Uterus (tissue), 4 donors: ENCODE measurements at places on chromosomes 6 and 20. TPM values are rescaled to one million over a fixed set of nuclear protein-coding genes. Genes with fewer than 3 reads are reported as not detected.

DNA sequence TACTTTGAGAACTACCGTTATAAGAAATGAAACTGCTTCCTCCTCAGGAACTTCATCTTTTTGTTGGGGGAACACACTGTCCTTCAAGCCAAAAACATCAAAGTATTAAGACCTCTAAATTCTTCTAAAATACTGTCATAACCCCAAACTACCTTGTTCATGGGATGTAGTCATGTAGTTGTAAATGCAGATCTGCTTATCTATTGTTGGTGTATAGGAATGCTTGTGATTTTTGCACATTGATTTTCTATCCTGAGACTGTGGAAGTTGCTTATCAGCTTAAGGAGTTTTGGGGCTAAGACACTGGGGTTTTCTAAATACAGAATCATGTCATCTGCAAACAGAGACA, 282.9 kb upstream of the RUNX2 start:
- DNase-seq, result no peak

RAD21L1 gene
- total RNA-seq, result not detected

GRCh38 chr6:140548366-140548765, 1173.9 kb upstream of the CITED2 start:
- DNase-seq, result no peak

DNA sequence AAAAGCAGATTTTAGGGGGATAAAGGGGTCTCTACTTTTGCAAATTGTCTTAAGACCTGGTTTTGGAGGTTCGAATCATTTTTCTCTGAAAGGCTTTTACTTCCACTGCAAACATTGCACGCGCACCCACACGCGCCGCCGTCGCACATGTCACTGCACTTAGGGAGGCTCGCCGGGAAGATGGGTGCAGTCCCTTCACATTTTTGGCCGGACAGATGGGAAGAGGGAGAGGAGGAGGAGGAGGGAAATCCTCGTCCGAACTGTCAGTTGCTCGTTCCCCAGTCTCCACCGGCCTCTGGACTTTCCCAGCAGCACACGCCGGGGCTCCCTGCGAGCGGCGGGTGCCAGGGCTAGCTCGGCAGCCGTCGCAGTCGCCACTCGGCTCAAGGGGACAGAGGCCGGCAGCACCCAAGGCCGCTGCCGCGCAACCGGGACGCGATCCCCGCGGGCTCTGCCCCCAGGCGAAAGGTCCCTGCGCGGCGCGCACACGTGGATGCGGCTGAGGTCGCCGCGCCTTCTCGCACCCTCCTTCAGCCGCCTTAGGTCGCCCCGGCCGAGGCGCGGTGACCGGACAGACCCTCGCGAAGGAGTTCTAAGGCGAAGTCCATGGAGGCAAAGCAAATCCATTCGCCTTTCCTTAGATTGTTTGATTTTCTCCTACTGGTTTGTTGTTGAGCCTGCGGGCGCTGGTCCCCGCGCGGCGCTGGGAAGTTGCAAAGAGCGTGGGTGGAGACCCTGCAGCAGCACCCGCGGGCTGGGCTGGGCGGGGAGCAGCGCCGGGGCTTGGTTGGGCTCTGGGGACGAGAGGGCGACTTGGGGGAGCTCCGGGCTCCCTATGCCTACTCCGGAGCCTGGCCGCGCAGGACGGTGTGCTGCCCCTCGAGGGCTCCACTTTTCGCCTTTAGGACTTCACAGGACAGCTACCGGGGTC, 1.2 kb downstream of the MYB start:
- peak; percentile 13 for DNase-seq

TNXB gene
- total RNA-seq, result 167 TPM

DNA sequence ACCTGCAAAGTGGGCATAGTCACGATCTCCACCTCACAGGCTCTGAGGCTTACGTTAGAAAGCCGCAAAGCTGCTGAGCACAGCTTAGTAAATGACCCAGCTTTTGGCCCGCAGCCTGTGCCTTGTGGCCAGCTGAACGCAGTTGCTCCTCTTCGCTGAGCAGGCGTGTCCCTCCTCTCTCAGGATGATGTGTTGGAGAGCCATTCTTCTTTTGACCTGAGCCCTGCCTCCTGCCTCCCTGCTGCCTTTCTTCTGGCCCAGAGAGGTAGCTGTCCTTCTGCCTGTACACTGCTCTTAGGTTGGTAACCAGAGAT, 47.6 kb upstream of the MYL9 start:
- DNase-seq, result peak; percentile 74

DNA sequence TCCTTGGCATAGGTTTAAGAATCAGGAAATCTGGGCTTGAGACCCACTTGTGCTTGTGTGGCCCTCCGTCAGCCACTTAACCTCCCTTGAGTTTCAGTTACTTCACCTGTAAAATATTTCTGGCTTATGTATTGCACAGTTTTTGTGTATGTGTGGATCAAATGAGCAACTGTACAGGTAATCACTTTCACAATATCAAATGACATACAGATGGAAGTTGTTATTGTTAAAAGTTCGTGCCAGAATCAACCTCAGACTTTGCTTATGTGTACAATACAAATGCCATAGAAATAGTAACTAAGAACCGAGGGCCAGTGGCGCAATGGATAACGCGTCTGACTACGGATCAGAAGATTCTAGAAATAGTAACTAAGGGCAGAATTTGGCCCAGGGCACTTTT, 65.6 kb upstream of the KIF13A start:
- DNase-seq, result no peak

- no peak for DNase-seq
Observed at GRCh38 chr6:130843575-130844320, 16.5 kb downstream of the SMLR1 start.

- DNase-seq, result no peak
Observed at GRCh38 chr6:126620719-126621118, 280.8 kb downstream of the CENPW start.

FRK gene
- total RNA-seq, result 1.8 TPM

TMEM200A gene
- 20.9 TPM for total RNA-seq

PAK1IP1 gene
- total RNA-seq, result 14.3 TPM

GRCh38 chr6:144647406-144647964, 362.4 kb downstream of the UTRN start:
- DNase-seq, result no peak

LHFPL5 gene
- total RNA-seq, result not detected

GRCh38 chr20:2946988-2947961, 74.0 kb downstream of the PTPRA start:
- DNase-seq, result no peak

MAP7 gene
- total RNA-seq, result 0.91 TPM

DPPA5 gene
- not detected for total RNA-seq

DNA sequence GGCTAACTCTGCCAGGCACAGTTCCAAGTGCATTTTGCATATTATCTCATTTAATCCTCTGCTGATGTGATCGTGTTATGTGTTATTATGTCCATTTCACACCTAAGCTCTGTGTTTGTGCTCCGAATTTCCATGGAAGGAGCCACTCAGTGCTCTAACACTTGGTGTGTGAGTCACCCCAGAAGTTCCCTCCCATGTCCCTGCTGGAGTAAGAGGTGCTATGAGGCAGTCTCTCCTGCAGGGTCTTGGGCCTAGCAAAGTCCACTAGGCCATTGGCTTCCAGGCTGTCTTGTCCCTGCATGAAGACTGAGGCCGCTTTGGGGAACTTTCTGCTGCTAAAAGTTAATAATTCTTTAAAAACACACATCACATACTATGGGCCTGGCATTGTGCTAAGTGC, 405.9 kb upstream of the SULF2 start:
- DNase-seq, result no peak

- DNase-seq, result no peak
Observed at GRCh38 chr20:11178946-11179654, 505.3 kb upstream of the JAG1 start.

DNA sequence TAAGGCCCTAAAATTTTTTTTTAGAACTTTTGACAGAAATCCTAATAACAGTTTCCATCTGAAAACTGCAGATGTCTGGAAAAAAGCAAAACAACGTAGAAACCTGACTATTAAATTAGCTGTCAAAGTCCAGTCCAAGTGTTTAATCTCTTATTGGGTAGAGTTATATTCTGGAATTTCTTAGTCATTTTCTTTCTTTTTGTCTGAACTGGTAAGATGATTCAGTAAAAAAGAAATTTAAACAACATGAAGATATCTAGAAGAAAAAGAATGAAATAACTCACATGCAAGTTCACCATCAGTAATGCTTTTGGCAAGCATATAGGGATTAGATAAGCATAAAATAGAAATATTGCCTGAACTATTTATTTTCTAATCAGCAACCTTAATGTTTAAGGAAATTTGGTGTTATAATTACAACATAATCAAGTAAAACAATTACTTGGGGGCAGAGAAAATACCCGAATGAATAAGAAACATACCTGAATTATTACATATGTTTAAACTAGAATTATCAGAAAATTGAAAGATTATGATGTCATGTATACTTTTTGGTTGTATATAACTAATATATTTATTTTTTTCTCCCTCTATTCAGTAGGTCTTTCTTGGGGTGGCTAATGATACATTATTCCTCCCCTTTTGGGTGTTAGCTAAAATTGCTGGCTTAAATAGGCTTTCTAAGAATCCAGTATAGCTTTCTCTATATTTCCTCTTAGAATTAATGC, 51.1 kb downstream of the FAM83B start:
- no peak for DNase-seq

EYA2 gene
- total RNA-seq, result 2.0 TPM

DNA sequence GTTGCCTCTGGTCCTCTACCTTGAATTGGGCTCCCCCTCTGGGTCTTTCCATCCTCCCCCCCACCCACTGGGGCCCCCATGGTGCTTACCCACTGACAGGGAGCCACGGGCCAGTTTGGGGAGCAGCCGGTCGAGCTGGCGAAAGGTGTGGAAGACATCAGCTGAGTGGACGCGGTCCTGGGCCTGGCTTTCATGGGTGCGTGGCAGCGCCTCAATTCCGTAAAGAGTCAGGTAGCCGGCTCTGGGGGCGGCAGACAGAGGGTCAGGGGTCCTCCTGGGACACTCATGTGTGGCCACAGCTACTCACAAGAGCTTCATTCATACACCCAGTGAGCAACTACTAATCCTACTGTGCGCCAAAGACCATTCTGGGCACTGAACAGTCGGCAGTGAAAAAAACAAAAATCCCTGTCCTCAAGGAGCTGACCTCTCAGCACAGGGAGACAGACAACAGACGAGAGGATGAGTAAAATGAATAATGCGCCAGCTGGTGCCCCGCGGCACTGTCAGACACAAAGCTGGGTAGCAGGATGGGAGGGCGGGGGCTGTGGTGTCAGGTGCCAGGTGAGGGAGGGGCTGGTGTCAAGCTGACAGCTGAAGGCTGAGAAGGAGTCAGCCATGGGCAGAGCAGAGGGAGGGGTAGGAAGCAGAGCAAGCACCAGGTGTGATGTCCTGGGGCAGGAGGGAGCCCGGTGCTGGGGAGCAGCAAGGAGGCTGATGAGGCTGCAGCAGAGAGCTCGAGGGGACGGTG, 28.3 kb downstream of the PTGIS start:
- DNase-seq, result no peak

DNA sequence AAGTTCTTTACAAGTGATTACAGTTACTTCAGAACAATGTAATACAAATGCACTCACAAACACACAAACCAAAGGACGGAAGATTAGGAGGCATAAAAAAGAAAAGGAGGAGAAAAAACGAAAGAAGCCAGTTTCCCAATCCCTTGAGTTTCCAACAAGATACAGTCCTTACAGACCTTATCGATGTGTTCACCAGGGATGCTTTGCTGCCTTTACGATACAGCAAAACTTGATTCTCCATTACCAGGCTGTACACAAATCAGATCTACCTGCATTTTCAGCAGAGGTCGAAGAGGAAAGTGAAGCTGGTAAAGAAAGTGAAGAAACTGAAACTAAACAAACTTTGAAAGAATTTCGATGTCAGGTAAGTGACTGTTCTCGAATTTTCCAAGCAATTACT, 62.6 kb upstream of the SMIM8 start:
- no peak for DNase-seq

DNA sequence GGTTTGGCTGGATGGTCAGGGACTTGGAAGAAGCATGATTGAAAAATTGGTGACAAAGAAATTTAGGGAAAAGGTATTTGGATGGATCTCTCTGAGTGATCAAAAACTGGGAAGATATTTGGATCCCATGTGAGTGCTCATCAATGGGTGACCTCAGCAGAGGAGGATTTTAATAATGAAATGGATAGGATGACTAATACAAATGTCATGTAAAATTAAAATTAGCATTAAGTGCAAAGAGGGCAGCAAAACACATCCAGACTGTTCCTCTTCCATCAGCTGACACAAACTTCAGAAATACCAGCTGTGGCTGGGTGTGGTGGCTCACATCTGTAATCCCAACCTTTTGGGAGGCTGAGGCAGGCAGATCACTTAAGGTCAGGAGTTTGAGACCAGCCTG, 151.7 kb downstream of the THBS2 start:
- no peak for DNase-seq

GRCh38 chr6:82877213-82878195, 188.1 kb downstream of the UBE3D start:
- no peak for DNase-seq

DNA sequence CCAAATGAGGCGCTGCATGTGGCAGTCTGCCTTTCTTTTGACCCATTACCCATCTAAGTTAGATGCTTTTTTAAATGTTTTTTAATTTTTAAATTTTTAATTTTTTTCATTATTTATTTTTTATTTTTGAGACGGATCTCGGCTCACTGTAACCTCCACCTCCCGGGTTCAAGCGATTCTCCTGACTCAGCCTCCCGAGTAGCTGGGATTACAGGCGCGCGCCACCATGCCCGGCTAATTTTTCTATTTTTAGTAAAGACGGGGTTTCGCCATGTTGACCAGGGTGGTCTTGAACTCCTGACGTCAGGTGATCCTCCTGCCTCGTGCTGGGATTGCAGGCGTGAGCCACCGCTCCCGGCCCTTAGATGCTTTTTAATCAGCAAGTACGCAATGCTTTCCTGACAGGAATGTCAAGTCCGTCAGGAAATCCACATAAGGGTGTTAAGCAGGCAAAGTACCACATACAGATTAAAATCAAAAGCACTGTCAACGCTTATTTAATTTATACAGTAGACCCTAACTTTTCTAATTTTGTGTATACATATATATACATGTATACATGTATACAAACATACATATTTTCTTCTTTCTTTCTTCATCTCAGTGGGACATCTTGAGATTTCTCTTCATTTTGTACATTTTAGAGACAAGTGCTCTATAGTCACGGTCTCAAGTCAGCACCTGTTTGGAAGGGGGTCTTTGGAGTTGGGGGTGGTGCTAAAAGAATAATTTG, 995 bp upstream of the GSTA4 start:
- DNase-seq, result peak; percentile 50

ADGRF5 gene
- total RNA-seq, result 51.2 TPM

DNA sequence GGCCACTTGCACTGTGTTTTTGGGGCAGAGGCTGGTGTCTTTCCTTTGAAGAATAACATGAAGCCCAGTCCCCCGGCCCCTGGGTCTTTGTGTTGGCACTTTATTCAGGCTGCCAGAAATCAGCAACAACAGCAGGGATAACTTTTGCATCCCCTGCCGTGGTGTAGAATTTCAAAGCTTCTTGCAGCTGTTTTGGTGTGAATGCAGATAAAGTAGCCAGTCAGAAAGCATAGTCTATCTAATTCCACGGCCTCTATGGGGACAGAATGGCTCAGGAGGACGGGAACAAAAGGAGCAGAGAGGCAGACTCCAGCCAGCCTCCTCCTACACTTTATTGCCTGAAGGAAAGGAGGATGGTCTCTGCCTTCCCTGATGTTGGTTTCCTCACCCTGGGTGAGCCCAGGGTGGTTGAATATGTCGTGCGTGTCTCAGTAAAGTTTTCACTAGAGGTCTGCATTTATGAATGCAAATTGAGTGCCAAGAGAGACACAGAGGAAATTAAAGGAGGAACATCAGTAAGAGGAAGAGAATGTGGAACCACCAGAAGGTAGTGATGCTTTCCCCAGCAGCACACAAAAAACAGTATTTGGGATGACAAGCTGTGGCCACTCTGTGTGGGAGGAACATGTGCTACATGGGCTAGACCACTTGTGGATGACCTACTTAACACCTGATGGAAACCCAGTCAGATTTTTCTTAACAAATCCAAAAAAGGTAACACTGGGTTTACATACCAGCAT, 125.9 kb upstream of the TRAF3IP2 start:
- DNase-seq, result no peak

- no peak for DNase-seq
Observed at GRCh38 chr20:36454698-36455427, 86.5 kb upstream of the MYL9 start.
